ENCODE measurements at places on chromosomes 1 and 21. TPM values are rescaled to one million over a fixed set of nuclear protein-coding genes. Genes with fewer than 3 reads are reported as not detected.

Gene LRRC7
- total RNA-seq = not detected

Gene MASP2
- not detected for total RNA-seq

Gene FAM72B
- total RNA-seq = 4.0 TPM

Gene NHLH1
- under 0.01 TPM for total RNA-seq

Gene AQP10
- total RNA-seq = not detected

Gene HUNK
- total RNA-seq = 0.33 TPM

Gene VTCN1
- total RNA-seq = under 0.01 TPM

Gene SPRR2E
- not detected for total RNA-seq

Gene C4BPA
- total RNA-seq = not detected

Gene NEXN
- total RNA-seq = 0.73 TPM

Gene UTS2
- not detected for total RNA-seq

Gene HSD11B1
- not detected for total RNA-seq

Gene VSIG8
- not detected for total RNA-seq

Gene RCAN3
- 50.2 TPM for total RNA-seq

Gene ACTN2
- 0.33 TPM for total RNA-seq

Gene TEKT2
- total RNA-seq = under 0.01 TPM

All from melanocyte of skin (primary cell).